Activated T-cell treated with anti-CD3 and anti-CD28 coated beads, Interleukin-2, amount 50 U/mL, for 48 hours (primary cell): ENCODE measurements at places on chromosomes 2 and 18.

GRCh38 chr2:174585146-174585545 is 12.5 kb downstream of the WIPF1 start:
- no peak for DNase-seq

GRCh38 chr2:96528700-96529375 is 7.7 kb upstream of the ARID5A start:
- no peak for DNase-seq

DNA sequence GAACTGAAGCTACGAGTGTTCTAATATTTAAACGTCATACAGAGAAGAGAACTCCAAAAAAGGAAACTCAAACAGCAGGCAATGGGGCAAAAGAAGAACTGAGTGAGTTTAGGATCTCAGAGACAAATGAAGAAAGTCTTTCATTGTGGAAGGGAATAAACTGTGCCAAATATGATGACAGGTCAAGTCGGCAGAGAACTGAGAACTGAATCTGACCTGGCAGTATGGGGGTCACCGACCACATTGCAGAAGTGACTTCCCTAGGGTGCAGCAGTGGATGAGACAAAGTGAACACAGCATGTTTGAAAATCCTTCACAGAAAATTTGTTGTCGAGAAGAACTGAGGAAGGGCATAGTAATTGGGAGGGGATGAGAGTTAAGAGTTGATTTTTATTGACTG is 55.9 kb downstream of the TTC21B start:
- no peak for DNase-seq

DNA sequence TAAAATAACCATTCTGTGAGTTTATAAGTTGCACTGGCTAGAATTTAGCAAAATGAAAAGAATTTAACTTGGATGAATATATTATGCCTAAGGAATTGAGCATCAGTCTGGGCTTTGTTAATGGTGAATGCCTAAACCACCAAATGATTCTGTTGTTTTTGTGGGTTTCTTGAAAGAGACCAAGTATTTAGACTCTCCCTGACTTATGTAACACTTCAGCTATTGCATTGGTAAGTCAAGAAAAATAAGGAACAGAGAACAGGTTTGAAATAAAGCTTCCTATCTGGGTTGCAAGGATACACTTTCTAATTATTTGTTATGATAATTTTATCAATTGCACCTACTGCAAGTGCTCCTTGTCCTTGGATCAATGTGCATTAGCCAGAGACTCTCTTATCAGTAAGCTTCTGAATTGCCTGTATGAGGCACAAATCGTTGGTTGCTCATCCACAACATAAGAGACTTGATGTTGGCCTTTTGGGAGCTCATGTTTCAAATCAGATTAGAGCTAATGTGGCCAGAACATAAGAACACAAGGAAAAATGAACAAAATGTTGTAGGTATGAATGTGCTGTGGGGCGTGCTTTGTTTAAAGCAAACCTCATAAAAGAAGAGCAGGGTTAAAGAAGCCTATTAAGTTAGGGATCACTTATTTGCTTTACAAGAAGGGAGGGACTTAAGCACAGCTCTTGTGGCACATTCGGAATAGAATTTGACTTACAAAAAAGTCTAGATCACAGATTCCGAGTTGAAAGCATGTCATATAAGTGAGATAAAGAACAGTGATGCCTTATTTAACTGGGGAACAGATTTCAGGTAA is 37.2 kb downstream of the PRKCE start:
- no peak for DNase-seq

DNA sequence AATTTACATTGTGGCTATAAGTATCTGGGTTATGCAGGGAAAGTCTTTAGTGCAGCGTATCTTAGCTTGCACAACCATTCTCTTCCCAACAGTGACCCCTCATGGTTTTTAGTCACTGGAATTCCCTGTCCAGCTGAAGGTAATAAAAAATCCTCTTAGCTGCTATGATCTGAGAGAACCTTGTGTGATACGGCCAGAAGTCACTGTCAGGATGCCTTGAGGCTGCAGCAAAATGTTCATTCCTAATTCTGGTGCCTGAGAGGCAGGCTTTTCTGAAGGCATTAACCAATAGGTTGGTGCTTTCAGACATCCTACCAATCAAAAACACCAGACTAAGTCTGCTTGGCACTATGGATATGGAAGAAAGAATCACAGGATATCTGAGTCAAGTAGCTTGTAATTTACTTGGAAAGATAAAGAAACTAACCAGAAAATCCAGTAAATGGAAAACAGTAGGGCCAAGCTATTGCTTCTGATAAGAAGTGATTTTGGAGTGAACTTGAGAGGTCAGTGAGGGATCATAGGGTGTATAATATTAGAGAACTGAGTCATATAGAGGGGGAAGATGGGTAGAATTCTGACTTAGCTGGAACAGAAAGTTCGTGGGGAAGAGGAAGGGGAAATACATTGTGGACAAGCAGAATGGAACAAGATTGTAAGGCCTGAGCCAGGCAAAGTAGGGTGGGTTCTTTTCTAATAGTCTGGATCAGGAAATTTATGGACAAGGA is 89.0 kb upstream of the SLC14A2 start:
- no peak for DNase-seq

GRCh38 chr2:232998666-232998985 is 14.4 kb downstream of the NGEF start:
- DNase-seq = no peak

GRCh38 chr2:12929758-12930157 is 213.0 kb downstream of the TRIB2 start:
- no peak for DNase-seq

DNA sequence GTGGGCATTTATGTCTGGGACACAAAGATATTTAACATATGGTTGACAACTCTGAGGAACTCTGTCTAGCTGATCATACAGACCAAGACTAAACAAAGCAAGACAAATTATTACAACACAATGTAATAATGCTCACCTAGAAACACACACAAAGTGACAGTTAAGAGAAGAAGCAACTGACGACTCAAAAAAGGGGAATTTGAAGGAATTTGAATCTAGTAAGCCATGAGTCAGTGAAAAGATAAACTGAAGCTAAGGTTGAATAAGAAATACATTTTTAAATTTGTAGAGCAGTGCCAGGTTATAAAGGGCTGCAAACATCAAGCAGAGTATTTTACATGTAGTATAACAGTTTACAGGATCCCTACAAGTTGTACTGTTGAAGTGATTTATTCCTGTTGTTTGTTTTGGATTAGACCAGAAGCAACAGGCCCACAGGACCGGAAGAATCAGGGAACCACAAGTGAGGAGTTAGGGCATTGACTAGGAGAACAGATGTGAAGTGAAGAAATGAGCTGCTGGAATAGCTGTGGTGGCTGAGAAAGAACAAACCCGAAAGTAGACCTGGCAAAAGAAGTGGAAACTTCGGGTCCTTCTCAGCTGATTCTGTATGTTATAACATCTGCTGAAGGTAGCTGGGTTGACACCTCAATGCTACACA is 35.6 kb downstream of the IFIH1 start:
- DNase-seq = no peak

DNA sequence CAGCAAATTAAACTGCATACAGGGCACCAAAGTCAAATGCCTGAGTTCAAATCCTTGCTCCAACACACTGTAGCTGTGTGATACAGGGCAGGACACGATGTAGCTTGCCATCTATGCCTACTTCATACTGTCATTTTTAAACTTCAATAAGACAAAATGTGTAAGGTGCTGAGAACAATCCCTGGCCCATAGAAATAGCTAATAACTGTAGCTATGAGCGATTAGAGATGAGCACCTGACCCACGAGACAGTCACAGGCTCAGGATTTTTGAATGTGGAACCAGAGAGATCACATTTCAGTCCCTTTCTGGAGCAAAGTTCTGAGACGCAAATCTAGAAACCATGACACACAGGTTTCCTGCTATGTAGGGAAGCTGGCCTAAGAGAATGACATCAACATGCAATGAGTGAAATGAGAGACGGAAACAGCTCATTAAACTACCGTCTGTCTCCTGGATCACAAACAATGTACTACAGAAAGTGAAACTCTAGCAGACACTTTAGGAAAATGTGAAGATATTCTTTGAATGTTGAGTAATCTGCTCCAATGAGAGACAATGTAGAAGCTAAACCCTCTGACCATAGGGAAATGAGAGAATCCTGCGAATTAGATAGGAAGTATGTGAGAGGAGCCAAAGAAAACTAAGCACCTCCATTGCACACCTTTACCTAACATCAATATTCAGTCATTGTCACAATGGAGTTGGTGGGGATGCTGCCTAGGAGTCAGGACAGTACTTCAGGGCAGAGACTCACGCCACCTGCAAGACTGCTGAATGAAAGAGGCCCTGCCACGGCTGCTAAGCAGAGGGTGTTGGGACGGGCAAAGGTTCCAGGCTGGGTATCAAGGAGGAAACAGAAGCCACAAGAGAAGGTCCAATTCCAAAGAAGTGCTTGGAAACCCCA is 25.5 kb downstream of the B4GALT6 start:
- DNase-seq = no peak

DNA sequence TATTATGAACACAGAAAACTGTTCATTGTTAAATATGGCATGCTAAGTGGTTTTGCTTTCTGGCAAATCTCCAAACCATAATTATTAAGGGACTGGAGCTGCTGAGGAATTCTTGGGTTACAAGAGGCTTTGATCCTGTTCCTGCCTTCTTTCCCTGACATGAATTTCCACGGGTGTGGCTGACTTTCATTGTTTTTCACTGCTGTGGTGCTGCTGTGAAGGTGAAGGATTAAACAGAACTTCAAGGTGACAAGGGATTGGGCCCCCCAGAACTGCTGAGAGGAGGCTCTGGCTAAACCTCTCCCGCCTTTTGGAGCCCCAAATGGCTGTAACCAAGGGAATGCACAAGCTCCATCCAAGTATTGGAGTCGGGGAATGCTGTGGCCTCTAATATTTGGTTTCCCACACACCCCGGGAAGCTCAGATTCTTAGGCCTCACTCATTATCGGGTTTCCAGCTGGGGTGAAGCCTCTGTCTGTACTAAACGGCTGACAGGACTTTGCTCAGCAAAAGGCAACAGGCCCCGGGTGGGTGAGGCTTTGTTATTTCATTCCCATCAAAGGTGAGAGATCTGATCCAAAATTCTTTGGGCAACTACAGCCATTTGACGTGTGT is 29.0 kb upstream of the ZFP36L2 start:
- no peak for DNase-seq

DNA sequence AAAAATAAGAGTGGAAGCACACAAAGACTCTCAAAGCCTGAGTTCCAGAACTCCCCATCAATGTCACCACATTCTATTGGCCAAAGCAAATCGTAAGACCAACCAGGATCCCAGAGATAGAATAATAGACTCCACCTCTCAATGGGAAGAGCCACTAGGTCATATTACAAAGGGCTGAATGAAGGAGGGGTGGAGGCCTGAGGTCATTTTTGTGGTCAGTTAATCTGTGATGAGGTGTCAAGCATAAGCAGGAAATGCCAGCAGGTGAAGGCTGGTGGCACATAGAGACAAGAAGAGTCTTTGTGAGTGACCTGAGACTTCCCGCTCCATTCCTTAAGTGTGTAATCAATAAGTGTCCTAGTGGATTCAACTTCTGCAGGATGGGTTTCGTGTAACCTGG is 144.3 kb downstream of the TFCP2L1 start:
- no peak for DNase-seq

- no peak for DNase-seq
Observed at GRCh38 chr2:181973171-181973783, 12.4 kb upstream of the PPP1R1C start.

GRCh38 chr2:206353685-206354084 is 79.2 kb downstream of the ZDBF2 start:
- DNase-seq = no peak

- DNase-seq = no peak
Observed at GRCh38 chr2:98793275-98793674, 62.3 kb upstream of the MGAT4A start.

DNA sequence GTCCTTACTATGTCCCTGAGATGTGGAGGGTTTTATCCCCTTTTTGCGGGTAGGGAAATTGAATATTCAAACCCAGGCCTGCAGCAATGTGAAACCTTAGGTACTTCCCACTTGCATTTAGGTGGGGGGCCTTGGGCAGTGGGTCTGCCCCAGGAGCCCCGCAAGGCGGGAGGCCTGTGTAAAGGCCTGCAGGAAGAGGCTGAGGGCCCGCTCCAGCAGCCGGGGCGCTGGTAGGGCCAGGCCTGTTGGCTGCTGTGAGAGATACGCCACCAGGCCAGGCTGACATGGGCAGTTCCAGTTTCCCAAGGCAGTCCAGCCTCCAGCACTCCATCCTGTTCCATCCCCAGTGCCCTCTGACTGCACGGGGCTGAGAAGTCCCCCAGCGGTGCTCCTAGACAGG is 64.2 kb downstream of the GBX2 start:
- DNase-seq = no peak

- DNase-seq = no peak
Observed at GRCh38 chr2:8116661-8117060, 565.2 kb upstream of the ID2 start.

DNA sequence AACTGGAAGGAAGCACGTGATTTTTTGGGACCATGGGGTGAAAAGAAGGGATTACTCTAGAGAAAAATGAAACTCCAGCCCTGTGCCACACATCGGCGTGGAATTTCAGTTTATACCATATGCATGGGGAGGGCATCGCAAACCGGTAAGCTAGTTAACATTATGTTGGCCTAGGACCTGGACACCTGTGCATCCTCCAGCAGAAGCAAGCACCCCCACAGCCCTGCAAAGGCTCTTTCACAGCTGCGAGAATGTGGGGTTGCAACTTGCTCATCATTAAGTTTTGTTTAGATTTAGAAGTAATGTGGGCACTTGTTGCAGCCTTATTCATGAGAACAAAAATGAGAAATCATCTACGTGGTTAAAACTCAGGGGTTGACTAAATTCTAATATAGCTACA is 299.2 kb downstream of the PIEZO2 start:
- DNase-seq = no peak

GRCh38 chr18:80168346-80168745 is 59.3 kb downstream of the ADNP2 start:
- DNase-seq = no peak

GRCh38 chr2:130766711-130767407 is 11.5 kb downstream of the AMER3 start:
- DNase-seq = no peak

DNA sequence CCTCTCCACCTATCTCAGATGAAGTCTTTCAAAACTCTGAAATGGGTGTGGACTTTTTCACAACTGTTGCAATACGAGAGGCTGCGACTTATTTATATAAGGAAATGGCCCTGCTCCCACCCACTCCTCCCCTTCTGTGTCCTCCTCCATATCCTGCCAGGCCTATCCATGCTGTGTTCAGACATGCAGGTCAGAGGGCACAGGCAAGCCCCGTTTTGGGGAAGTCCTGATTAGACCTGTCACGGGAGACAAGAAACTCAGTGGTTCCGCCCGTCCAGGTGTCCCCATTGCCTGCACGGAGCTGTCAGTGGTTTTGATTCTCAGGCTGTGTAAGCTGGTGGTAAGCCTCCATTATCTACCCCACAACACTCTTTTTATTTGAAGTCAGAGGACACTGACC is 99.6 kb upstream of the MGAT5 start:
- no peak for DNase-seq

- DNase-seq = no peak
Observed at GRCh38 chr18:8623549-8624106, 14.4 kb downstream of the RAB12 start.

GRCh38 chr2:145584353-145584752 is 1064.4 kb upstream of the ZEB2 start:
- DNase-seq = no peak

- DNase-seq = peak; percentile 44
Observed at GRCh38 chr2:43818761-43819160, 19.9 kb downstream of the ABCG5 start.

GRCh38 chr2:204470178-204470620 is 75.1 kb upstream of the PARD3B start:
- DNase-seq = no peak
